ENCODE measurements at places on chromosomes 5 and 9.

- DNase-seq: no peak
Measured at GRCh38 chr5:143966280-143966679, 154.3 kb downstream of the HMHB1 start.

- no peak for DNase-seq
Measured at GRCh38 chr9:110021891-110022290, 186.1 kb downstream of the C9orf152 start.

DNA sequence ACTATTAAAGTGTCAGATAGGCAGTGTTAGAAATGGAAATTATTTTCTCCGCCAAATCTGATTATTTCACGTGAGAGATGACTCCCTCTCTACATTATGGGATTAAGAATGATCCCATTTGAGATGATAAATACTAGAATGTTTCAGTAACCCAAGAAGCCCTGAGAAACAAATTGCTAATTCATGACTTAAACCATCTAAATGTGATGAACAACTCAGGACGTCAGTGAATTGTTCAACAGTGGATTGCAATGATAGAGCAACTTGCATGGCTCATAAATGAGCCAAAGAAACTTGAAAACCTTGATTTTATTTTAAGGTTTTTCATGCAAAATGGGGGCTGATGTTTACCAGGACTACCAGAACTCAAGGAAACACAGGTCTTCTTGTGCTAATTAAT, 350.5 kb upstream of the WWC1 start:
- DNase-seq: no peak

DNA sequence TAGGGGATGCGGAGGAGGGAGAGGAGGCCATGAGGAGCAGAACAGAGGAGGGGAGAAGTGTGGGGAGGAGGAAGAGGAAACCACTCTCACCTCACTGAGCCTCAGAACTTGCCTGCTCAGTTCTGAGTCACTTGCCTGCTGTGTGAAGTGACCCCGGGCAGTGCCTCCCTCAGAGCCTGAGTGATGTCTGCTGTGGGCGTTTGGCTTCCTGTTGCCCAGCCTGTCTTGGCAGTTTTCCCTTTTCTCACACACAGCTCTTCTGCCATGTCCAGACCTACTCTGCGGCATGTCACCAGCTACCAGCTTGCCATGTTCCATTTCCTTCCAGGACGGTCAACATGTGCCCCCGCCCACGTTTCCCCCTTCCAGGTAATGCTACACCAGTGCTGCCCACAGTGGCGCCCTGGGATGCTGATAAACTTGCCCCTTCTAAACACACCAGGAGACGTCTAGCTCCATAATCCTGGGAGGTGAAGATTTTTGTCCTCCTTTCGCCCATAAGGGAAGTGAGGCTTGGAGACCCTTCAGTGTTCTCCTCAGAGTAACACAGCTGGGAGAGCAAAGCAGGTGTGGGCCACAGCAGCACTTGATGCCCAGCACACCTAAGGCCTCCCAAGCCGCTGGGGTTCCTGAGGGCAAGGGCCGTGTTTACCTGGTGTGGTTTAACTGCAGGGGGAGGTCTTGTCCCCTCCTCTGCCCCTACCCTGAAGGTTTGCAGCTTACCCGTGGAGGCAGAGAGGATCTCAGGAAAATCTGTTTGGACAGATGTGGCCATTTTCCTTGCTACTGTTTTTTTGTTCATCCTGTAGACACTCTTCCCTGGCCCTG, 63.8 kb upstream of the RNF130 start:
- DNase-seq: no peak

DNA sequence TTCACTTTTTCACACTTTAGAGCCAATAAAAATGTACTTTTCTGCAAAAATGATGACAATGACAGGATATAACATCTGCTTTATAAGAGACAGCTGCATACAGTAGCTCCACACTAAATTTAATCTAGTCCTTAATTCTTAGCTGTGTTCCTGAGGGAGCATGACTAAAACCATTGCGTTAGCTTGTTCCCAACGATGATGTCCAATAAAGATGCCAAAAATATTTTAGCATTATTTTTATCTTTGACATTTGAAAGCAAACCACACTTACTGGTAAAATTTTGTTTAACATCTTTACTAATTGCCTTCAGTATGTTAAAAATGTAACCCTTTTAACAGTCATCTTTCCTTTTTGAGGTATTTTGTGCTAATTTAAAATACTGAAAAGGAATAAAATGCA, 382.7 kb downstream of the CHSY3 start:
- DNase-seq: no peak

GRCh38 chr5:140205216-140205615, 30.2 kb downstream of the CYSTM1 start:
- no peak for DNase-seq

GRCh38 chr5:128195316-128195715, 111.8 kb downstream of the SLC12A2 start:
- no peak for DNase-seq

DNA sequence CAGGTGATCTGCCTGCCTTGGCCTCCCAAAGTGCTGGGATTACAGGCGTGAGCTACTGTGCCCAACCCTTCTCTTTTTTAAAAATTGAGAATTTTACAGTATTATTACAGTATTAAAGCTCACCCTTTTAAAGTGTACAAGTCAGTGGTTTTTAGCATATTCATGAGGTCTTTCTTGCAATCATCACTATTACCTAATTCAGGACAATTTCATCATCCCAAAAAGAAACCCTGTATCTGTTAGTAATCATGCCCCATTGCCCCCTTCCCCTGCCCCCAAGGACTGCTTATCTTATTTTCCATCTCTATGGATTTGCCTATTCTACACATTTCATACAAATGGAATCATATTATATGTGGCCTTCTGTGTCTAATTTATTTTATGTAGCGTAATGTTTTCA, 22.6 kb upstream of the MEGF9 start:
- DNase-seq: no peak

GRCh38 chr5:61604076-61605025, 272.3 kb downstream of the ZSWIM6 start:
- DNase-seq: no peak

- DNase-seq: no peak
Measured at GRCh38 chr5:35698047-35698808, 80.6 kb downstream of the SPEF2 start.

GRCh38 chr5:129951039-129951438, 46.8 kb downstream of the CHSY3 start:
- no peak for DNase-seq

DNA sequence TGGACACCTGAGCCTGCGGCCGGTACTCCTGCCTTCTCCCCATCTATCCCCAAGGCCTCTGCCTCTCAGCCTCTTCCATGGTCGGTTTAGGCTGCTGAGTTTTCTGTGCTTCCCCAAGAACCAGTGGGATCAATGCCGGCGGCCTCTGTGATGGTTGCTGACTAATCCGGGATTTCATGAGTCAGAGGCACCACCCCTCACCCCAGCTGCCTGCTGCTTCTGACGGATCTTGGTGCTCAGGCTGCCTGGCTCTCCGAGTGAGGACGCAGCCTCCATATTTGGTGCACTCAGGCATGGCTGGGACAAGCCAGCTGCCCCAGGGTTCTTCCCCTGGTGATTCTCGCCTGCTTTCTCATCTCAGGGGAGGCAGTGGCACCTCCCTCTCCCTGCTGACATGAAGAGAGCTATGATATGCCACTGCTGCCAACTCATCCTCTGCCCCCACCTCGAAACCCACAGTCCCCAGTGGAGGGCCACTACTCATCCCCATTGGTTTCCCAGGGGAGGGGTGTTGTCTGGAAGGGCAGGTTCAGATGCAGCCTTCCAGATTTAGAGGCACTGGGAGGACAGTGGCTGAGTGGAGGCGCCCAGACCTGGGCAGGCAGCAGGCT, 3.3 kb upstream of the MAN1B1 start:
- no peak for DNase-seq

DNA sequence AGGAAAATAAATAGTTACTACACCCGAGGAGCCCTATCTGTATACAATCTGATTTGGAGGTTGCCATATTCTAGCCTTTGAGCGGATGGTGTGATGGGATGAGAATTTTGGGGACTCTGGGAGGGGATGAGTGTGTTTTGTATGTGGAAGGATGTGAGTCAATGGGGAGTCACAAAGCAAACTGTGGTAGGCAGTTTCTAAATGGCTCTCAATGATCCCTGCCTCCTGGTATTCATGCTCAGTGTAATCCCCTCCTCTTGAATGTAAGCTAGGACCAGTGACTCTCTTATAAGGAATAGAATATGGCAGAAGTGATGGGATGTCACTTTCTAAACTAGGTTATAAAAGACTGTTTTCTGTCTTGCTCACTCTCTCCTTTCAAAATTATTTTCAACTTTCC, 205.7 kb upstream of the RIOK2 start:
- no peak for DNase-seq

DNA sequence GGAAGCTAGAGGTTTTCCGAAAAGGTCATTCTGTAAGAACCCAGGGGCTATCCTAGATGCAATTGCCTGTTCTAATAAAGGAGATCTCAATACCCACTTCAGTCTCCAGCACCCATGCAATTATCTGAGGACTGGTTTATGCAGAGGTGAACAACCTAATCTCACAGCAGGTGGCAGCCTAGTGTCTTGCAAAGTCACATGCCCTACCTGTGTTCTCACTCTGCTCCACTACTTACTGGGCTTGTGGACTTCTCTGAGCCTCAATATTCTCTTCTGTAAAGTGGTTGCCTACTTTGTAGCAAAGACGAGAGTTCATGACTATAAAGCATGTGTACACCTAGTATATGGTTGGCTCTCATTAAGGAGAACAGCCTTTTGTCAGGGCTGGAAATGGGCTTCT, 21.0 kb upstream of the ALDH1B1 start:
- DNase-seq: no peak

DNA sequence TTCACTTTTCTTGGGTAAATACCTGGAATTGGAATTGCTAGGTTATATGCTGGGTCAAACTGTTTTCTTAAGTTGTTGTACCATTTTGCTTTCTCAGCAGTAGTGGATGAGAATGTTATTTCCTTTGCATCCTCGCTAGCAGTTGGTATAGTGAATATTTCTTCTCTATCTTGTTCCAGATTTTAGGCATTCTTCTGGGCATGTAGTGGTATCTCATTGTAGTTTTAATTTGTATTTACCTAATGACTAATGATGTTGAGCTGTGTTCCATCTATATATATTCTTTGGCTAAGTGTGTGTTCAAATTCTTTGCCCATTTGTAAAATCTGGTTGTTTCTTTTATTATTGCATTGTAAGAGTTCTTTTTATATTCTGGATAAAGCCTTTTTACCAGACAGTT, 333.3 kb downstream of the MAT2B start:
- no peak for DNase-seq
